ENCODE measurements at places on chromosomes 12 and 14.

DNA sequence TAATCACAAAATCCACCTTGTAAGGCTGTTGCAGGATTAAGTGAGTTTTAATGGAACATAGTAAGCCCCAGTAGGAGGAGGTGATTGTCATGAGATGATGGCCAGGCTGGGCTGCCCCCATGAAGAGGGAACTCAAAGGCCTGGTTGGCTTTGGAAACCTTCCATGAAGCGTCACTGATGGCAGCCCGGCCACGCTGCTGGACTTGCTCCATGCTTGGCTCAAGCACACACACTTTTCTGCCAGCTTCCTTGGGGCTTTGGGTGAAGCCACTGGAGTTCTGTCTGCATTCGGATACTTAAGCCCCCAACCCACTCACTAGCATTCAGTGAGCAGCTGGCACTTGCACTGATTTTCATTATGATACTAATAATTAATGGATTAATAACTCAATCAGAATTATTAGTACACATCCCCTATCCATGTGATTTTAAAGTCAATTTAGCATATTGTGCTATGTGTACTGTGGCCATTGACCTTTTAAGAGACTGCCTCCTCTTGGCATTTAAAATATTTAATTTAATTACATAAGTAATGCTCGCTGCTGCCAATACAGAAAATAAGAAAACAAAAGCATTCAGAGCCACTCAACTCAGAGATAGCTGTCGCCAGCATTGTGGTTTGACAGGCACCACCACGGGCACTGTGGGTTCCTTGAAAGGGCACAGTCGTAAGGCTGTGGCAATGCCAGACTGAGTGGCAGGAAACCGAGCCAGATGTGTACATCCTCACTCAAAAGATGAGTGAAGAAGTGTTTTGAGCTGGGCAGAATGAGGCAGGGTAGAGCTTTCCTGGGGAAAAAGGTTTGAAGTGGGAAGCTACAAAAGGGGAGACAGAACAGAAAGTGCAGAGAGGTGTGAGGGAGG is 15.9 kb downstream of the KRT85 start:
- no peak for DNase-seq

- peak; percentile 22 for DNase-seq
Measured at GRCh38 chr12:72271451-72272090, 599 bp upstream of the TRHDE start.

- DNase-seq, result no peak
Measured at GRCh38 chr12:88361493-88361892, 218.8 kb downstream of the KITLG start.

DNA sequence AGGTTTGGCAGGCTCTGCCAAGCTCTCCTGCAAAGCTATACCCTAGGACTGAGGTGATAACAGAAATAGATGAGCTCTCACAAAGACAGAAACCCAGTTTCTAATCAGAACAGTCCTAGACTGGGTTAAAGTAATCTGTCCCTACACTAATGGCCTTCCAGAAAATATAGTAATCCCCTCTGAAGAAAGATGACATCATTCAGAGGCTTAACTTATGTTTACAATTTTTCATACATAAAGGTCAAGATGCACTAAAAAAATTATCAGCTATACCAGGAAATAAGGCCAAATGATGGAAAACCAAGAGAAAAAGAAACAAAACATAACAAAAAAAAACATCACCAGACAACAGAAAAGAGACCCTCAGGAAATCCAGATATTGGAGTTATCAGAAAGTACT is 4.9 kb upstream of the WASHC4 start:
- DNase-seq, result no peak

DNA sequence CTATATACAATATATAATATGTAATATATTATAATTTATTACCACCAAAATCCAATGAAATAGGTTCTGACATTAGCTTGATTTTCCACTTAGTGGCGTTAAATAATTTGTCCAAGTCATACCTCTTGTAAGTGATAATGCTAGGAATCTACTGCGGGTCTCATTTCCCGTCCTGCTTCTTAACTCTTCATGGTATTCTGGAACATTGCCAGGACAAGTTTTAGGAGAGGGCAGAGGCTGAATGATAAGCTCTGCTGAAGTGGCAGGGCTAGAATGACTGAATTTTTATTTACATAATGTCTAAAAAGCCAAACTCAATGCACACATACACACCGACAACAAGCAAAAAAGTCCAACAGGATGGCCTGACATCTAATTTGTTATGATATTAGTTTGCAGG is 70.4 kb upstream of the PTPRQ start:
- no peak for DNase-seq

GRCh38 chr12:11756022-11756421 is 106.5 kb downstream of the ETV6 start:
- no peak for DNase-seq

DNA sequence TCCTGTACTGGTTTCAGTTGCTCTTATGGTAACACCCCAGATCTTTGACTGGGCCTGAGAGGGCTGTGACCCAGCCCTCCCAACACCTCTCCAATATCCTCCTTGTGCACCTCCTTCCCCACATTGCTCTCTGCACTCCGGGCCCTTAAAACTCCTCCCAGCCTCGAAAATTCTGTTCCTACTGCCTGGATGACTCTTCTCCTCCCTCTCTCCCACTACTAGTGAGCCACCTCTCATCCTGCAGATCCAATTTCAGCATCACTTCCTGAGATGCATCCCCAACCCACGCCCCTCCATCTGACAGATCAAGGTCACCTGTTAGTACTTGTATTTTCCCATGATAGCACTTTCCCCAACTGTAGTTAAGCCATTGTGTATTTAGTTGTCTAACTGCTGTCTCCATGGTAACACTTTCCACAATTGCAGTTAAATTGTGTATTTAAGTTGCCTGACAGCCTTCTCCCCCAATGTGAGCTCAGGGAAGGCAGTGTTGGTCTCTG is 11.5 kb upstream of the NT5DC3 start:
- no peak for DNase-seq

DNA sequence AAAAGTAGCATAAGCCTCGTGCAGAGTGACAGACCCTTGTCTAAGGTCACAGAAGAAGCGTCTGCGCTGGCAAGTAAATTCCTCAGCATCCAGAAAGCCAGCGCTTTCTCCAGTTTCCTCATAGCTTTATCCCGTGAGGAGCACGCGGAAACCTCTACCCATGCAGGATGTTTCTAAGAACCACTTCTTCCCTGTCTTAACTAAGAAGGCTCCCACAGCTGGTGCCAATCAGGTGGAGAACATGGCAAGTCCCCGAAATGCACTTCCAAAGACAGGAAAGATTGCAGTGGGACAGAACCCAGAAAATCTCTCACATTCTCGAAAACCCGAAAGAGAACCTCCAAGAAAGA is 968 bp upstream of the ARID4A start:
- DNase-seq, result no peak

GRCh38 chr12:128938886-128939285 is 85.6 kb downstream of the GLT1D1 start:
- DNase-seq, result no peak

GRCh38 chr12:25322918-25323531 is 72.3 kb upstream of the KRAS start:
- DNase-seq, result no peak

DNA sequence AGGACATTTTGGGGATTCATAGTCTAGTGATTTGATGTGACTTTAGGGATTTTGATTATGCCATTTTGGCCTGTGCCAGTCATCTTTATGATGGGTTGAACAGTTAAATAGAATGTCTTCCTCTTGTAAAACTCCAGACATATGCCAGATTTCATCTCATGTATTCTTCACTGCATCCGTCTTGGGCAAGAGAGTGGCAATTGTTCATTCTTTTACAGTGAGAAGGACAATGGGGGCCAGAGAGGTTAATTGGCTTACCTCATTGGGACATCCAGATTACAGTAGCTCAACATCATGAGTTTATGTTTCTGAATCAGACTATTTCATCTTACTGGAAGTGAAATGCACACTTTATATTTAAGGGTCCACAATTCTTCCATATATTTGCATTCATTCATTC is 108.2 kb upstream of the SLC38A2 start:
- DNase-seq, result no peak

- no peak for DNase-seq
Measured at GRCh38 chr14:56341766-56342493, 223.7 kb downstream of the PELI2 start.

- DNase-seq, result no peak
Measured at GRCh38 chr12:107670999-107671643, 14.5 kb upstream of the PWP1 start.

DNA sequence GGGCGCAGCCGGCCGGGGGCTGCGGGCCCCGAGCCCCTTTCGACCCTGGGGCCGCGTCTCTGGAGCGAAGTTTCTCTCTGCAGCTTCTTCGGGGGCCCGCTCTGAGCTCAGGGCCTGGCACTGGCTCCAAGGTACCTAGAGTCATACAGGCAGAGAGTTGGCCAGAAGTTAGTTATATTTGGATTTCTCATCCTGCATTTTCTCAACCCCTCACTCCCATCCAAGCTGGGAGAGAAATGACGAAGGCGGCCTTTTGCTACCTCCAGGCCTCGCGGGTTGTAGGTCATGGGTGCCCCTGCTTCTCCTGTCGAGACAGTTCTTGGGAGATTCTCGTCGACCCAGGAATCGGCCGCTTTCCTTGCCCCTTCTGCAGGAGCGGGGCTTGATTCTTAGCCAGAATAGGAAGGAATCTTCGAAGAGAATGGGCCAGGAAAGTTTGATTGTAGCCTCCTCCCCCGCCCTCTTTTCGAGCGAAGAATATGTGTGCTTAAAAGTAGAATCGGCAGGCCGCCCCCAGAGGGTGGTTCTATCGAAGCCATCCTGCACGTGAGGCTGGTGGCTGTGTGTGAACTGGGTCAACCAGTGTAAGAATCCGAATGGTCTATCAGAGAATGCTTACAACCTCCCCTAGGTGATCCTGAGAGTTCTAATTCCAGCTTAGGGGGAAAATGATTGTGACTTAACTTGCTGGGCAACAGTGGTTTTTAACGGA is 785 bp downstream of the MLEC start:
- DNase-seq, result no peak

GRCh38 chr12:28574746-28575592 is 384.7 kb downstream of the CCDC91 start:
- no peak for DNase-seq
